CD4-positive, alpha-beta T cell treated with Interferon alpha-2 for 1 hour (primary cell): ENCODE measurements at places on chromosomes 4 and X.

GRCh38 chrX:47232803-47233332 is at the start of gene USP11:
Gene USP11, plus strand, starts transcription at chrX:47233009. Its CDS starts 35 bp downstream, at chrX:47233044.
- peak; percentile 72 for DNase-seq

DNA sequence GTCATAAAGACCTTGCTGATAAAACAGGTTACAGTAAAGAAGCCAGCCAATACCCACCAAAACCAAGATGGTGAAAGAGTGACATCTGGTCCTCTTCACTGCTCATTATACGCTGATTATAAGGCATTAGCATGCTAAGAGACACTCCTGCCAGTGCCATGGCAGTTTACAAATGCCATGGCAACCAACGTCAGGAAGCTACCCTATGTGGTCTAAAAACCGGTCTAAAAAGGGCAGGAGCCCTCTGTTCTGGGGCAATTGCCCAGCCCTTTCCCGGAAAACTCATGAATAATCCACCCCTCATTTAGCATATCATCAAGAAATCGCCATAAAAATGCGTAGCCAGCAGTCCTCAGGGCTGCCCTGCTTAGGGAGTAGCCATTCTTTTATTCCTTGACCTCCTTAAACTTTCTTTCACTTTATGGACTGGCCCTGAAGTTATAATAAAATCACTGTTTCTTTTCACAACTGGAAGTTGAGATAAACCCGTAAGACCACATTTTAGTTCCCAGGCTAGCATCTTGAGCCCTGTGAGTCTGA is 260.5 kb upstream of the FAT1 start:
- no peak for DNase-seq

DNA sequence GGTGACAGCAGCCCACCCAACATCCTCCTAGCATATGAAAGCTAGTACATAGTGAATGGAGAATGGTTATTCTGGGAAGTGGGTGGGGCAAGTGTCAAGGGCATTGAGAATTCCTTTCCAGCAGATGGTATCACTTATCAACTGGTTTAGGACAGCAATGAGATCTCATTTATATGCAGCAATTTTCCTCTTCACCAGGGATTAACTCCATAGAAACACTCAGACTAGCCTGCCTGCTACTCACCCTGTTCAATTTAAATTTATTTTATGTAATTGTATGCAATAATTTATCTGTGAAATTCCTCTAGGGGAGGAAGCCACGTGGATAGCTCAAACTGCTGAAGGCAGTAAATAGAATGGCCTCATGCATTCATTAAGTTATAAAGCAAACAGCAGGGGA is 101.6 kb upstream of the MID1IP1 start:
- no peak for DNase-seq

GRCh38 chr4:138859254-138859653 is 156.3 kb upstream of the NOCT start:
- DNase-seq, result no peak

DNA sequence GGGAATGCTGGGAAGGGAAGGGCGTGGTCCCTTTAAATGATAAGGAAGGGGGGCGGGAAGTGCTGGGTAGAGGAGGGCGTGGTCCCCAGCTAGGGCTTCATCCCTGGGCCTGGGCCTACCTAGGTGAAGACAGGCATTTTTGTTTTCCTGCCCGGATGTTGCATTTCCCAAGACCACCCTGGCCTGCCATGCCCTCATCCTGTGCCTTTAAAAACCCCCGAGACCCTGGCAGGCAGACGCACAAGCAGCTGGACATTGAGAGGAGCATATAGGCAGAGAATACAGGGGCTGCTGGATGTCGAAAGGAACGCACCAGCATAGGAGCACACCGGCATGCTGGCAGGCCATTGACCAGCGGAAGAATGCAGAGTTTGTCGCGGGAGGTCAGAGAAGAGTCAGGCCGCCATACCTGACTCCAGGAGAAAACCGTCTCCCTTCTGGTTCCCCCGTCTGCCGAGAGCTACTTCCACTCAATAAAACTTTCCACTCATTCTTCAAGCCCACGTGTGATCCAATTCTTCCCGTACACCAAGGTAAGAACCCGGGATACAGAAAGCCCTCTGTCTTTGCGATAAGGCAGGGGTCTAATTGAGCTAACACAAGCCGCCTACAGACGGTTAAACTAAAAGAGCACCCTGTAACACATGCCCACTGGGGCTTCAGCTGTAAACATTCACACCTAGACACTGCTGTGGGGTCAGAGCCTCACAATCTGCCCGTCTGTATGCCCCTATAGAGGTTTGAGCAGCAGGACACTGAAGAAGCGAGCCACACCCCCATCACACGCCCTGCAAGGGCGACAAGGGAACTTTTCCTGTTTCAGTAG is 2.9 kb upstream of the AGA start:
- no peak for DNase-seq

- no peak for DNase-seq
These were observed 66.8 kb downstream of the POLA1 start for GRCh38 chrX:24760363-24761000.

- peak; percentile 17 for DNase-seq
These were observed at the start of gene APBB2 for GRCh38 chr4:41214136-41214824. Gene APBB2, minus strand, starts transcription at chr4:41214542. Its CDS starts 181,288 bp downstream, at chr4:41033254.

DNA sequence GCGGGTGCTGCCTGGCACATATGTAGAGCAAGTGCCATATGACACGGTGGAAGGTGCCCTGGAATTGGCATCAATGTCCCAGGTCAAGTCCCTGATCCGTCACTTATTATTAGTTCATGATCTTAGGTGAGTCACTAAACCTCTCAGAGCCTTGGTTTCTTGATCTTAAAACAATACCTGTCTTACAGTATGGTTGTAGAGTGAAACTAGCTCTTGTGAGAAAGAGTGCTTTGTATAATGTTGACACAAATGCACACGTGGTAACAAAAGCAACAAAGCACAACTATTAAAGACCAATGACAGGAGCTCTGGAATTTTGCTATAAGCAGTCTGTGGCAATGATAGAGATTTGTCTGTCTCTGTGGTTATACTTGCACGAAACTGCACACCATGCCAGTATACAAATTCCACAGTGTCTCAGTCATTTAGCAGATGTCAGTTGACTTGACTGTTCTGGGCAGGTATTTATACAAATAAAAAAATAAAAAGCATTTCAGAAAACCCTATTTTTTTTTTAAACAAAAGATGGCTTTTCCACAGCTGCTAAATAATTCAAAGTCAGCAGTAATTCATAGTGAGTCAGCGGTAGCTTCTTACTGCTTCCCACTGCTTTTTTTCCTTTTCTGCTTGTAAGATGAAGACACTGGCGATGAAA is 19.7 kb upstream of the ACSL1 start:
- no peak for DNase-seq

DNA sequence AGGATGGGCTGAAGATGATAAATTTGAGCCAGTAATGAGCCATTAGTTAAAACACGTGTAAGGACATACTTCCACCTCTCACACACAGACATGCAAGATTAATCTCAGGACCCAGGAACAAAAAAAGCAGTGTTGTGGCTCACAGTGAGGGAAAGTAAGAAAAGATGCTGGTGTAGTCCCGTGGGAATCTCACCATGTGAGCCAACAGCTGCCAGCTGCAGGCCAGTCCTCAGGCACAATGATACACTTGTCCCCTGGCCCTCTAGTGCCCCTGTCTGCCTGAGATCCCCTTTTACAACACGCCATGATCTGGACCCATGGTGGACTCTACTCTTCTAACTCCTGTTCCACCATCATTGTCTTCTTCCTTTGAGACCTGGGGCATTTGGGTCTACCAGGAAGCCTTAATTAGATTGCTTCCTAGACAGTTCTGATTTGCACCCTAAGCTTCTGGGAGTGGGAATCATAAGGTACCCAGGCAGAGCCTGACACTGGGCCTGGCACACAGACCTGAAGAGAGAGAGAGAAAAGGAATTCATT is 194.7 kb downstream of the STIM2 start:
- DNase-seq, result no peak

DNA sequence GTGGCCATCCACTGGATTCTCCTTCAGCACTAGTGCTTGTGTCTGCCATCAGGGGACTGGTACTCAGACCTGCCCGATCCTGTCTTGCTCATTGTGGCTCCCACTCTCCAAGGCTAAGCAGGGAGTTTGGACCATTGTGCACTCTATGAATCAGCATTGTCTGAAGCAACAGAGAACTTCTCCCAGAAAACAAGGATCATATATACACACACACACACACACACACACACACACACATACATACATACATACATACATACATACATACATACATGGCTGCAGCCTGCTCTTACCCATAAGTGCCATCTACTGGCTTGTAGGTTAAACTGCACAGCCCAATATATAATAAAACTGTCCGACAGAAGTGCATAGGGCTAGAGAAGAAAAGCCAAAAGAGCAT is 345.3 kb upstream of the LCORL start:
- DNase-seq, result peak; percentile 31

DNA sequence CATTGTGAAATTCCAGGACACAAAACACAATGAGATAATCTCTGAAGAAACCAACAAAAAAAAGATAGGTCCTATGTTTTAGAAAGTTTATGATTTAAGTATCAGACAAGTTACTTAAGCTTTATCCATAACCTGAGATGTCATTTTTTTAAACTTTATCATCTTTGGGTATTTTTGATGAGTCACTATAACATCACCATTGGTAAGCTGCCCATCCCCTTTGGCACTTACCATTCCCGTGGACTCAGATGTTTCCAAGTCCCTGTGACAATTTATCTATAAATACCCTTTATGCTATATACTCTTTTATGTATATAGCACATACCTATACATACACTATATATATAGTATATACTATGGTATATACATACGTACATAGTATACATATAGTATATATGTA is 198.9 kb upstream of the GEMIN8 start:
- DNase-seq, result no peak

DNA sequence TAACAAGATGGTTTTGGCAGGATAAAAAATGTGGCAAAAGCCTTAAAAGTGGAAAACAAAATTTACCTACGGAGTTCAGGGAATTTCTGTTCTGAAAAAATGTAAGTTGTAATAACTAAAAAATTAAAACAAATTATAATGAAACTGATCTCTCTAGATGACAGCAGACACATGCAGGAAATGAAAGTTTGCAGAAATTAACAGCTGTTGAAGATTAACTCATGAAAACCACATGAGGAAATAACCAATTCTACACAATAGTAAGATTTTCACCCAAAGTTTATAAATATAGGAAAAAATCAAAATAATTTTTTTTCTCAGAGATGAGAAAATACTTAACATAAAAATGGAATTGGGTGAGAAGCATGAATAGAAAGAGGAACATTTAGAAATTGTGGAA is 47.5 kb upstream of the UGT2B15 start:
- no peak for DNase-seq

DNA sequence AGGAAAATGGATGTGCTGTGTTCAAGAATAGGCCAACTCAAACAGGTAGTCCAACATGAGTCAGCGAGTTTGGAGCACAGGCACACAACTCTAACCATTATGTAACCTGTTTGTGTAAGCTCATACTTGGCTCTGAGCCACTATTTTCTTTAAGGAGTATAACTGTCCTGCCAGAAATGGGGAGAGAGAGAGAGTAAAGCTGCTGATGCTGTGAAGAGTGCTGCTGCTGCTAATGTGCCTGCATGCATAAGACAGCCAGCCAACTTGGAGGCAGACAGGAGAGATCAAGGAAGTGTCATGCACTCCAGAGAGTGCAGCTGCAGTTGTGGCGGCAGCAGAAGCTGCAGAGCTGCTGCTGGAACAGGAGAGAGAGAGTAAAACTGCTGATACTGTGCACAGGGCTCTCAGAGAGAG is 11.7 kb upstream of the STATH start:
- DNase-seq, result no peak

- no peak for DNase-seq
These were observed 27.4 kb downstream of the GK start for GRCh38 chrX:30680618-30681017.

GRCh38 chr4:78772526-78773091 is 3.5 kb upstream of the BMP2K start:
- DNase-seq, result no peak

DNA sequence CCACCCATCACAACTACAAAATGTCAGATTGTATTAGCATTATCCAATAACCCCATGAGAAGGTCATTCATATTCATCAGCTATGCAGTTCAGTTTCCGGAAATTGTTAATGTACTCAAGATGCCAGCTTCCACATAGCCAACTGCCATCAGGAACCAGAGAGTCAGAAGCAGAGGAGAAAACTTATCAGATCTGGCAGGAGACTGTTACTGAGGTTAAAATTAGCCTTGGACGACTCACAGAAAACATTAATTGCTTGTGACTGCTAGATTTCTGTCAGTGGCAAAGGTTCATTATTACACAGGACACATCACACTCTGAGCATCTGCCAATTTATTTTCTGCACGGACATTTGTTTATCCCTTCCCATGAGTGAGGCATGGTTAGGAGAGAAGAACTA is 352.8 kb downstream of the DHRSX start:
- DNase-seq, result no peak

- no peak for DNase-seq
These were observed 246.7 kb downstream of the GPAT3 start for GRCh38 chr4:83782591-83782990.

GRCh38 chr4:86670756-86671155 is 76.6 kb downstream of the PTPN13 start:
- DNase-seq, result no peak

DNA sequence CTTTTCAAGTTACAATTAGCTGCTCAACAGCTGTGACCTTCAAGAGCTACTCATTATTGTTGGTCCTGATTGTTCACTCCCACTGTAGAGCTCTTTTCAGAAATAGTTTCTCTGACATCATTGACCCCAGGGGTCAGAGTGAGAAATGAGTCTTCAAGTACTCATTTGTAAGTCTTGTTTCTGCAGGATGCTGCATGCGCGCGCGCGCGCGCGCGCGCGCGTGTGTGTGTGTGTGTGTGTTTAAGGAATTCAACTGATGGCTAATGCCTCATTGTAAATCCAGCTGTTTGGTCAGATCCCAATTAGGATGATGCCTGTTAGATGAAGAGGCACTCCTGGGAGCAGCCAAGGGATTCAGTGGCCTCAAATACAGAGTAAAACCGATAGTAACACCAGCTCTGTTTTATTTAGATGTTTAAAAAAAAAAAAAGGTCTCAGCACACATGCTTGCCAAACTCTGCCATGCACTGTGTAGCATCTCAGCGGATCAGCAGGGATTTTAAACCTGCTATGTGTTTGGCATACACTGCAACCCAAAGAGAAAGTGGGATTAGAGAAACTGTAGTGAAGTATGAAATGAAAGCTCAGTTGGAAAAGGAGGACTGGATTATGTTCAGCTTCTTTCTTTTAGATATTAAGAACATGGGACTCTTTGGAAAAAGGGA is 332.3 kb downstream of the ADGRL3 start:
- DNase-seq, result no peak

DNA sequence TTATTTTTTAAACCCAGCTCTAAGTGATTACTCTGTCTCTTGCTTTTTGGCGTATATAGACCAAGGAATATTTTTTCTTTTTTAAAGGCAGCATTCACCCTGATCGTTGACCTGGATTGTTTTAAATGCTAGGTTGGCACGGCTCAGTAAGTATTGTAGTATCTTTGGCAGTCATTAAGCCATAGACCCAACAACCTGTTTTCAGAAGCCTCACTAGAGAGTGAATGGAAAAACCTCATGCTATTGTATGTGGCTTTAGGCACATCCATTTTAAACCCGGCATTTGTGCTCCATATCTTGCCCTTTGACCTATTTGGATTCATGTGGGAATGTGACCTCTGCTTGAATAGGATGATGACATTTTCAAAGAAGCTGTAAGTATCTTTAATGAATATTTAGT is 183.9 kb downstream of the SNCA start:
- no peak for DNase-seq
